ENCODE measurements at places on chromosomes 12 and 14.

DNA sequence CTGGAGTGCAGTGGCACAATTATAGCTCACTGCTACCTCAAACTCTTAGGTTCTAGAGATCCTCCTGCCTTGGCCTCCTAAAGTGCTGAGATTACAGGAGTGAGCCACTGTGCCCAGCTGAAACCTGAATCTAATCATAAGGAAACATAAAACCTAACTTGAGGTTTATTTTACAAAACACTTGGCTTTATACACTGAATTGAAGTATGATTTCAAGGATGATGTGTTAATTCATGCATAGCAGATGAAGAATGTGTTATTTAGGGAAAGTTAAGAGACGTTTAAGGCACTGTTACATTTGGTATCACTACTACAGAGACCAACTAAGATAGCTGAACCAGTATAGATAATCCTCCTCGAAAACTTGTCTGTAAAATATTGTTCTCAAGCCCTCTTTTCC is 6.4 kb downstream of the DICER1 start:
- DNase-seq, result no peak

- no peak for DNase-seq
Measured at GRCh38 chr12:78210894-78211302, 380.2 kb downstream of the NAV3 start.

DNA sequence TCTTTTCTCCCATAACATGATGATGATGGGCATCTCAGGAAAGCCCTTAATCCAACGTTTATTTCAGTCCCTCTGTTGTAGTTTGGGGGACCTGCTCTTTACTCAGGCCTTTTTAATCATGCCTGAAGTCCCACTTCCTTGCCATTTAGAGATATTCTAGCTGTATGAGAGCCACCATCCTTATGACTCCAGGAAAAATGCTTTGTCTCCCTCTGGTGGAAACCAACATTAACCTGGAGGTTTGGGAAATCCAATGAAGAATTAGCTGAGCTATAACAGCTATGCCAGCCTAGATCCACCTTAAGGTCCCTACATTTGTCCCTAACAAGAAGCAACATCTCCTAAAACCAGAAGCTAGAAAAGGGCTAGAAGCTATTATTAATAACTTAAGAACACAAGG is 1399.1 kb downstream of the LRFN5 start:
- no peak for DNase-seq

DNA sequence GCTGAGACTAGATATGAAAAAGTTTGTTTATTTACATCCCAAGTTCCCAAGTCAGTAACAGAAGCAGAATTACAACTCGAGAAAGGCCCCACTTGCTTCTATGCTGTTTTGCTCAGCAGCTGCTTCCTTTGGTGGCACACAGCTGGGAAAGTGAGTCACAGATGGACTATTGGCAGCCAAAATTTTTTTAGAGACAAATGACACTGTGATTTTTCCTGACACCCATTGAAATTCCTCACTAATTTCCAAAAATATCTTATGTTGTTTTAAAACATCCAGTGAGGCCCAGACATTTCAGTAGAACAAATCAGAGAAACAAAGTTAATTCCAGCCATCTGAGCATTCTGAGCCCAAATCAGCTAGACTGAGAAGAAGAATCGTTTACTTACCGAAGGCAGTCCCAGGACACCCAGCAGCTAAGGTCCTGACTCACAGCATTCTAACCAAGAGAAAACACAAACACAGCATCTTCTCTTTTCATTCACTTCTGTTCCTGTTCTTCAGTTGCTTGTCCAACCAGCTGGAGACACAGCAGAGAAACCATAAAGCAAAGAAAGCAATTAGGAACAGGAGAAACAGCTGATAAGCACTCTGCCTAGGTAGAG is 188.3 kb downstream of the DAD1 start:
- no peak for DNase-seq

DNA sequence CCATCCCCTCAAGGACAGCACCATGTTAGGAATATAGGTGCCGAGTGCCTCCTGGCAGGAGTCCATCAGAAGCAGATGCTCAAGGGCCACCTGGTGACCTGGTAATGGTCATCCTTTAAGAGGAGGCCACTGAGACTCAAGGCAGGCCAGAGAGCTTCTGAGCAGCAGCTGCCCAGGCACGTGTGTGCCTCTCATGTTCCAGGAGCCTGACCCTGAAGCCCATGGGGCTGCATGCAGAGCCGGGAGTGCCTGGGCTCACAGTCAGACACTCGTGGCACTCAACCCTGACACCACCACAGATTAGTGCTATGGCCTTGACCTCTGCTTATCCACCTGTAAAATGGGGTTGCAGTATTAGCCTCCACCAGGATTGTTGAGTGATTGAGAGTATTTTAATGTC is 45.6 kb downstream of the C14orf132 start:
- DNase-seq, result no peak

GRCh38 chr14:74019408-74020137 is 424 bp downstream of the BBOF1 start:
- DNase-seq, result no peak

GRCh38 chr14:95069018-95069417 is 88.3 kb downstream of the DICER1 start:
- DNase-seq, result no peak

DNA sequence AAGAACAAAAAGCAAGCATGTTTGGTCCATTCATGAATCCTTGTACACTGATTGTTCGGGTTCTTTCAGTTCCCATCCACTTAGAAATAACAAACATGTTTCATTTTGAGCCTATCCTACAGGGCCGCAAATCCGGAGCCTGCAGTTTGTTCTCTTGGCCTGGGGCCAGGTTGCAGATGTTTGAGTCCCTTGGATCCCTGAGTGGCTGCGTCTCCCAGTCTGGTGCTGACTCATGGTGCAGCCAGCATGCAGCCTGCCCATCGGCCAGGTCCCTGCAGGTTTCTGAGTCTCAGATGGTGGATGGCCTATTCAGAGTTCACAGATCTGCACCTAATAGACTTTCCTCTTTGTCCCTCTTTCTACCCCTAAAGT is 1.9 kb upstream of the DYNC1H1 start:
- DNase-seq, result no peak

DNA sequence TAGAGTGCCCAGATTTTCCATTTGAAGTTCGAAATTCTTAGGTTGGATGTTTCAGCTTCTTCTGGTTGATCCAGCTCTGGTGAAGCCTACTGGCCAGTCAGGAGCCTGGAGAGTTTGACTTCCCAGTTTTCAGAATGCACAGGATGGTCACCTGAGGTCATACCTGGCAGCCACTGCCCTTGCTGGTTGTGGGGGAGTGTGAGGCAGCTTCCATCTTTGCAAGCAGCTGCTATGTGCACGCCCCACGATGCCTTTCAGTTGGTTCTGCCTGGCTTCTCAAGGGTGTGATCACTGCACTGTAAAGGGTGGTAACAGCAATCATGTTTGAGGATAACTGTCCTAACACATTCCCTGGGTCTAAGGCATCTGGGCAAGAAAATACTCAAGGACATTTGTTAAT is 15.4 kb downstream of the CCDC92 start:
- DNase-seq, result no peak

DNA sequence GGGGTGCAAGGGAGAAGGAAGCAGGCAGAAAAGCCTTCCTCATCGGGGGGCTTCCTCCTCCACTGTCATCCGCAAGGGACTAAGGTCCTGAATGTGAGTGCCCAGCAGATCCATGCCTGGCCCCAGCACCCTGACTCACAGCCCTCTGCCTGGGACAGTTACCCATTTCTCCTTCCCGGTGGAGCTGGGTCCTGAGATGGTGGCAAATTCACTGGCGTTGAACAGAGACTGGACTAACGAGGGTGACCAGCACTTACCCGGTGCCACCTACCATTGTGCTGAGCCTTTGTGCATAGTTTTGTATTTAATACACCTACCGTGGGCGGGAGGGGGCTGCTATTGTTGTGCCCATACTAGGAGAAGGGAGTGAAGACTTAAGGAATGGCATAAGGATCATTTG is 30.9 kb upstream of the PLEKHG6 start:
- DNase-seq, result no peak

DNA sequence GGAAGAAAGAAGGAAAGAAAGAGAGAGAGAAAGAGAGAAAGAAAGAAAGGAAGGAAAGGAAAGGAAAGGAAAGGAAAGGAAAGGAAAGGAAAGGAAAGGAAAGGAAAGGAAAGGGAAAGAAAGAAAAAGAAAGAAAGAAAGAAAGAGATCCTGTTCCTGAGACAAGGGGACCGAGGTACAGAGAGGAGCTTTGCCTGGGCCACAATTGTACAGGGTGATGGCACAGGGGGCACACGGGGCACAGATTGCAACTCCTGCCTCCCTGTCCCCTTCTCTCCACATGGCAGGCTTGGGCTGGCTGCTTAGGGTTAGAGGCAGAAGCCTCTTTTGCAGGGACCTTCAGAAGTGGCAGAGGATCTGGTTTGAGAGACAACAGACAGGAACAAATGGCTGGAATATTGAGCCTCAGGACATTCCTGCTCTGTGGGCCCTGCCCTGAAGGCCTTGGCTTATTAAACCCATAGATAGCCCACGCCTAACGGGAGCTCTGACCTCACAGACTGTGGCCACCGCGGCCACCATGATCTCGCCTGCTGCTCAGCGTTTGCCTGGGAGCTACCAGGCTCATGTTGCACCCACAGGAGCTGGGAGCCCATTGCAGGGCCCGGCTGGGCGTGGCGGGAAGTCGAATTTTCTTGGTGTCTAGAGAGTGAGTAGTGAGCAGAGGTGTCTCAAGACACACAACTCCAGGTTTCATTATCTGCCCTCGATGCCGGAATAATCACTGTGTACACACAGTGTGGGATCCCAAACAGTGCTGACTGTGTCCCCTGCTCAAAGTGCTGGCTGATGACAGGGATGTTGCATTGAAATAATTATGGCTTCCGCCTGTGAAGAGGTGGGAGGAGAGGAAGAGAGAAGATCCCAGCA is 147.9 kb upstream of the NCOR2 start:
- no peak for DNase-seq

GRCh38 chr14:37903343-37904191 is 304.1 kb upstream of the SSTR1 start:
- DNase-seq, result peak; percentile 31

DNA sequence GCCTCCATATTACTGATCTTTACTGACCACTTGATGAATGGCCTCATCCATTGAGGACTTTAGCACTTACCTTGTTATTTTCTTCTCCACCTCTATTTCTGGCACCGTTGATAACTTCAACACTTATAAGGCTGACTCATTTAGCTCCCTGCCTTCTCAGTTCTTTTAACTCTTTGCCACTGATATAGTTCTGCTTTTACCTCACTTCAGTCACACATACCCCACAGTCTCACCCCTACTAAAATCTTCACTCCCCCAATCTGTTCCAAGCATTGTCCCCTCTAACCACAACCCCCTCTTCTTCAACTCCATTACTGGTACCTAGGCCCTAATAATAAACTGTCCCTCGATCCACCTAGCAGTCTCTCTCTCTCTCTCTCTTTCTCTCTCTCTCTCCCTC is 141.0 kb downstream of the PAH start:
- no peak for DNase-seq

DNA sequence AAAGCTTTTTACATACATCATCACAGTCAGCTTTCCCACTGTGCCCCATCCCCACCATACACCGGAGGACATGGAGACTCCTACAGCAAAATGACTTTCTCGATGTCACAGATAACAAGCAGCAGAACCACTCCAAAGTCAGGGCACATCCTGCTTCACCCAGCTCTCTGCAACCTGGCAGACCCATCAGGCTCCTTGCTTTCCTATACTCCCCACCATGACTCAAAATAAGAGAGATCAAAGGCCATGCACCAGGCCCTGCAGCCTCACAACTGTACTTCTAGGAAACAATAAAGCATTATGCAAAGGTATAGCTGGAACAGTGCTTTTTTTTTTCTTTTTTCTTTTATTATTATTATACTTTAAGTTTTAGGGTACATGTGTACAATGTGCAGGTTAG is 187.4 kb downstream of the DPF3 start:
- no peak for DNase-seq

DNA sequence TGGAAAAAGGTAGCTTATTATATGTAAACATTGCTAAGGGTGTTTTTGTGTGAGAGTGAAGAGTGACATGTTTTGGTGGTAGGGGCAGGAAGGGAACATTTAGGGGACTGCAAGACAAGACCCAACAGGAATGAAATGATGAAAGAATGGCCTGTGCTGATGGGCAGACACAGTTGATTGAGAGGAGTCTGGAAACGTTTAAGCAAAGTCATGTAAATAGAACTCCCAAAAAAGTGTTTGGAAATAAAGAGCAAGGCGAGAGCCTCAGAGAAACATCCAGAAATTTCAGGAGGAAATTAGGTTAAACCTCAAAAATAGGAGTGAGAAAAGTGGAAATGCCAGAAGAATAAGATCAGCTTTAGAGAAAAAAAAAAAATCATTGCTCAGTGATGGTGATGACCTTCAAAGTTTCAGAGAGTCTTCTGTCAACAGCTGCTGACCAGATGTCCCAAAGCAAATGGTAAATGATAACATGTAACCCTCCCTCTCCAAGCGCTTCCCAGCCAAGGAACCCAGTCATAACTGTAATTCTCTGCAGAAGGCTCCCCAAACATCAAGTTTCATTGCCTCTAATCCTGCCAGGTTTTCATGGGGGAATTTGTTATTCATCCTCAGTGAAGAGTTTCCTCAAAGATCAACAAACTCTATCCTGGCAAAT is 223.2 kb upstream of the FAR2 start:
- no peak for DNase-seq

- no peak for DNase-seq
Measured at GRCh38 chr12:120220838-120221575, 20.1 kb upstream of the RPLP0 start.

DNA sequence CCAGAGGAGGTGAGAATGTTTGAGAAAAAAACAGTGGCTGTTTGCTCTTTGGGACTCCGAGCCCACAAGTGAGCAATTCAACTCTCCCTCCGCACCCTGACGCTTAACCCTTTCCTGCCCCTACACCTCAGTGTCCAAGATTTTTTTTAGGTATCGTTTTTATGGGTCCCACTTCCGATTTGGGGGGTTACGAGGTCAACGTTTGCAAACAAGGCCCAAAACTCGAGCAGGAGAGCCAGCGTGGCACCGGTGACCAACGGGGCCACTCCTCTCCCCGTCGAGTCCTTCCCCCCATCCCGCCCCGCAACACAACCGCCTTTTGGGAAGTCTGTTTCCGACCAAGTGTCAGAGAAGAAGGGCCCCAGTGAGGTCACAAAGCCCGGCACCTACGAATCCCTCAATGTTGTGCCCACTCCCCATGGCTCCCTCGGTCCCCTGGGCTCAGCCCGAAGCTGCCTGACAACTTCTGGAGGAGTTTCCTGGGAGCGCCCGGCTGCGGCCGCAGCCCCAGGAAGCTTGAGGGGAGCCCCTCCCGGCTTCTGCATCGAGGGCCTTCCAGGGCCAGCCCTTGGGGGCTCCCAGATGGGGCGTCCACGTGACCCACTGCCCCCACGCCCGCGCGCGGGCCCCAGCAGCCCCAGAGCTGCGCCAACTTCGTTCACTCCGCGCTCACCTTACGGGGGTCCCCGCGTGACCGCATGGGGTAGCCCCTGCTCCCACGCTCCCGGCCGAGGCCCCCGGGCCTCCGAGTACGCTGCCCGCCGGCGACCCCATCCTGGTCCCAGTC is 1.2 kb downstream of the CDK2AP1 start:
- no peak for DNase-seq

- no peak for DNase-seq
Measured at GRCh38 chr12:131007031-131007739, 53.5 kb downstream of the ADGRD1 start.

DNA sequence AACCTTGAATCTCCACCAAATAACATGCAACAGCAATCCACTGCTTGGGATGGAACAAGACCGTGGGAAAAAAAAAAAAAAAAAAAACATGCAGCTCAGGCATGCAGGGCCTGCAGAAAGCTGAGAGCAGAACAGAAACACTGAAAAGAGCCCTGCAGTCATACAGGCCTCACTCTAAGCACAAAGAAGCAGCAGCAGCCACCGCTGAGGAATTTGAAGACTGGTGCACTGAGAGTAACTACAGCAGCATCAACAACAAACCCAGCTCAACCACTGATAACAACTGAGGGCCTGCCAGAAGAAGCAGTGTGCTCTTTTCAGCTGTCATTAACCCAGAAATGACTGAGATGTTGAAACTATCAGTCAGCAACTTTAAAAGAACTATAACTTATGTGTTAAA is 354.7 kb upstream of the TMTC1 start:
- no peak for DNase-seq

Measured in left renal cortex interstitium (tissue), 4 donors.